ENCODE measurements at places on chromosomes 1 and 21. TPM values are rescaled to one million over a fixed set of nuclear protein-coding genes. Genes with fewer than 3 reads are reported as not detected.

Gene HSD11B1
- total RNA-seq: not detected

Gene VANGL2
- 106 TPM for total RNA-seq

Gene DIO1
- total RNA-seq: not detected

Gene C1orf141
- total RNA-seq: not detected

Gene PRCC
- 102 TPM for total RNA-seq

Gene TRAF5
- total RNA-seq: 12.6 TPM

Gene MTARC1
- 28.3 TPM for total RNA-seq

Gene CELSR2
- total RNA-seq: 97.1 TPM

Gene TTLL7
- total RNA-seq: 13.5 TPM

Gene HSF2BP
- total RNA-seq: 2.5 TPM

Gene ADAM30
- total RNA-seq: not detected

Gene CENPF
- 202 TPM for total RNA-seq

Gene PROX1
- total RNA-seq: 14.3 TPM

GRCh38 chr1:107782217-107782845, 182.6 kb downstream of the VAV3 start:
- DNase-seq: peak; percentile 57

GRCh38 chr1:88708011-88708410, 23.9 kb downstream of the PKN2 start:
- no peak for DNase-seq

- peak; percentile 48 for DNase-seq
Observed at GRCh38 chr1:156618853-156619581, at the start of gene HAPLN2. Gene HAPLN2 (plus strand): TSS chr1:156619415. CDS start chr1:156623491, 4,076 bp downstream.

GRCh38 chr1:25782608-25783201, 17.3 kb upstream of the SELENON start:
- DNase-seq: no peak

GRCh38 chr1:79568411-79568810, 561.9 kb upstream of the ADGRL4 start:
- no peak for DNase-seq

DNA sequence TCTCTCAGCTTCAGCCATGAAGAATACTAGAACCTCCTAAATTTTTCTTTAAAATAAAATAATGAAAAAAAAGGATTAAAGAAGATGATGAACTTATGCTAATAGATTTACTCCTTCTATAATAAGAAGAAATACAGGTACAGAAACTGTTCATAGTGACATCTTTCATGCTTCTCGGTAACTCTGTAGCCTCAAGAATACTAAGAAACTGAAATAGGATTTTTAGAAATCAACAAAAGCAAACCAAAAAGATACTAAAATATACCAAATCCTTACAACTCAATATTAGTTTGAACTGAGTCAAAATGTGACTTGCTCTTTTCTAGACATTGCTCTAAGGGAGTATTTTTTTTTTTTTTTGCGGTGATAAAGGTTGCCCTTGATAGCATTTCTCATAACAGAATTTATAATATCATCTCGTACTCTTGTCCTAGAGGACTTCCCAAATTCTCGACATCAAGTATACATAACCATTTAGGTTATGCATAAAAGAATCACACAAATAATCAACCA, 42.8 kb downstream of the ZZZ3 start:
- DNase-seq: no peak

GRCh38 chr1:162835157-162835899, 25.6 kb downstream of the CCDC190 start:
- DNase-seq: no peak

GRCh38 chr1:201930803-201931202, 15.5 kb downstream of the LMOD1 start:
- no peak for DNase-seq

DNA sequence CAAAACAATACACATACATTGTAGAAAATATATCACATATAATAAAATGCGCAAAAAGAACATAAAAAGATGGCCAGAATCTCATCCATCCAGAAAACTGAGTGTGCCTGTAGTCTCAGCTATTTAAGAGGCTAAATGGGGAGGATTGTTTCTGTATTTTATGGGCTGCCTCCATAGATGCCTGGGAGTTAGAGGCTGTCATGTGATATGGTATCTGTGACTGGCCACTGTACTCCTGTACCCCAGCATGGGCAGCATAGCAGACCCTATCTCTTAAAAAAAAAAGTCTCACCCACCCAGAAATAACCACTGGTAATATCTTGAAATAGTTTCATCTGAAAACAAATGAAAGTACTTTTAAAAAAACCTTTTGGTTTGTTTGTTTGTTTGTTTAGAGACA, 3.5 kb upstream of the TLCD4 start:
- no peak for DNase-seq

DNA sequence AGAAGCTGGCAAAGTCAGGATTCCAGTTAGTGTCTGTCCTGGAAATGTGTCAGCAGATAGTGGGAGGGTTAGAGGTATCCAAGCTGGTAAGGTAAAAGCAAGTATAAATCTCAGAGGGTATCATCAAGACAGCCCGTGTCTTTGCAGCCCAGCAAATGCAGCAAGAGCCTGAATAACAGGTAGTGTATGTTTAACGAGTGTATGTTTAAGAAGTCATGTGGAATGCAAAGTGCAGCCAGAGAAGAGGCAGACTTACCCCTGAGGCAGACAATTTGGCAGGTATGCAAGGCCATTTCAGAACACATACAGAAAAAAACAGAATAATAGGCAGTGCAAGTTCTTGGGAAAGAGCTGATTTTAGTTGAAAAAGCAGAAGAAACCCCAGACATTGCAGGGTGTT, 411.0 kb upstream of the NEGR1 start:
- no peak for DNase-seq

DNA sequence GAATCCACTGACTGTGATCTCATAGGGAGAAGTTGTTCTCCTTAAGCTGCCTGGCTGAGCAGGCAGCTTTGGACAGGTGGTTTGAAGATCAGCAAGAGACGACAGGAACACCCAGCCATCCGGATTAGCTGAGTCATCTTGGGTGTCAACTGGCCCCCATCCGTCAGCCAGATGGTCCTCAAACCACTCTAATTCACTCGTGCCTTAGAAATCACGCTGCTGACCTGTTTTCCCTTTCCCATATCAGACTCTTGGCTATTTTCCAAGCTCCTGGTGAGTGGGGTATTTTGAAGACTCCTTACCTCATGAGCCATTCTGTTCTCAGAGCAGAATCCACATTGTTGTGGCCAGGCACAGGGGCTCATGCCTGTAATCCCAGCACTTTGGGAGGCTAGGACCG, 149.1 kb upstream of the L1TD1 start:
- no peak for DNase-seq

DNA sequence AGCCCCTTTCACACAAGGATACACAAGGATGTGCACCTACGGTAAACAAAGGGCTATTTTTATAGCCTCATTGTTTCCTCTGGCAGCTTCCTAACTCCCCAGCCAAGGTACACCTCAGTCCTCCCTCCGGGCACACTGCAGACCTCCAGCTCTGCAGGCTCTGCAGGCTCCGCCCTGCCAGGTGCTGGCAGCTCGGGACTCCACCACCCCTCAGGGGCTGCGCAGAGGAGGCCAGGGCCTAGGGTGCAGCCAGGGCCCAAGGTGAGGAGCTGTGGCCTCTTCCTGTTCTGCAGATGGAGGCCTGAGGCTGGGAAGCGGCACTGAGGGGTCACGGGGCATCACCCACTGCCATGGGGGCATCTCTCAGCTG, 19.8 kb upstream of the CLSTN1 start:
- no peak for DNase-seq

DNA sequence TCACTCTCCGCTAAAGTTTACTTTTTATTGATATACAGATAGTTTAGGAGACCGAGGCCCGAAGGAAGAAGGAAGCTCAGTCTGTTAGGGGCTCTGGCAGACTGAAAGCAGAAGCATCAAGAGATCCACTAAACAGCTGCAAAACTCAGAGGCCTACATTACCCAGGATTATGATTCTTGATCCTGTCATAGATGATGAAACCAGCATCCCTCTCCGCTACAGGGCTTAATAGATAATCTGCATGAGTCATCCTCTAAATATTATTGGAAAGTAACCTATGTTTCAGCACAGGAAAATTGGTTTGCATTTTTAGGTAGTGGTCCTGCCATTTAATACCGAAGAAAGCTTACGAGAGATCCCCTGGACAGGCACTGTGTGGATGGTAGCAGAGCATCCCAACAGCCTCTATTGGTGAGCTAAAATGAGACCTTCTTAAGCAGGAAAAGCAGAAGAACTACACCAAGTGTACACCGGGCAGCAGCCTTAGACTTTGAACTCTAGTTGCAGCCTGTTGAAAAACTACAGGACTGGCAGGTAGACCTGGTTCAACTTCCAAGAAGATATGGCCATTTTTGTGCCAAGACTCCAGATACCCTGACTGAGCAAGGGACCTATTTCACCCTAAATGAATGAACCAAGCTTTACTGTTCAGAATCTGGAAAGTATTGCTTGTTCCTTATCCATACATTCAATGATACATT, 6.8 kb downstream of the CASQ2 start:
- no peak for DNase-seq

GRCh38 chr1:23405946-23406345, 18.6 kb downstream of the TCEA3 start:
- DNase-seq: no peak

DNA sequence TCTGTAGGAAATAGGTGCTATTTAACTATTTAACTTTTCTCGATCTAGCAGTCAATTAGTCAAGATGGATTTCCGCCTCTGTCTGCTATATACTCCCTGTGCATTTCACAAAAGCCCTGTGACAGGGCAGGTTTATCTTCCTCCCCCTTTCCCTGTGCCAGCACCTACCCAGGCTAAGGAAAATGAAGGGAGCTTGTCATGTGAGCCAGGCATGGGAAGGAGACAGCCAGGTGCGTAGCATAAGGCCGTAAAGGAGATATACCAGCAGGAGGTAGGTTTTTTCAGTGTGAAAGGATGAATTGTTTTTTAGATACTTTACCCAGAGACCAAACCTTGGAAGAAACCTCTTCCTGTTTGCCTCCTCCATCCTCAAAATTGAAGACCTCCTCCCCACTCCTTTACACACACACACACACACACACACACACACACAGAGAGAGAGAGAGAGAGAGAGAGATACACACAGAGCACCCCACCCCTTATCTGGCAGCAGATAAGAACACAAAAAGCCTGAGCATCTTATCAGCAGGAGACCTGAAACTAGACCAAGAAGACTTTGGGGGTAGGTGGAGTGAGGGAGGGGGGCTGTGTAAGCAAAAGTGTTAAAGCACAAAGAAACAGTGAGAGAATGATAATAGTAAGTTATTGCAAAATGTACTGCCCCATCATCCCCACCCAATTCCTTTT, 12.0 kb upstream of the TARBP1 start:
- DNase-seq: no peak

DNA sequence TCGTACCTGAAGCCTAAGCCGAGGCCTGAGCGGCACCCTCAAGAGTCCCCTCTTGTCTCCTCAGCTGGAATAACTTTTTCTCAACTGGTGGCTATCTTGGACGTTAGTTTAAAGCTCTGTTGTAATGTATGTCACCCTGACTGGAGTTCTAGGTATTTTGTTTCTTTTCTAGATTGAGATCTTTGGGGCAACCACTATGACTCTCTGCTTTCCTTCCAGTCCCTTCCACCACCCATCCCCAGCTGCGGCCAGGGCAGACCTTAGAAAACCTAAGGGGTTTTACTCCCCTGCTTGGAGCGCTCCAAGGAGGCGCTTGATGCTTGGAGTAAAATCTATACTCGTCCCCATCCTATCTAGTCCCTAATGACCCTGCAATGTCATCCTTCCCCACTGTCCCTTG, 74.6 kb upstream of the MRPS6 start:
- DNase-seq: no peak

GRCh38 chr1:30191154-30191702, 532.2 kb downstream of the MATN1 start:
- DNase-seq: no peak

DNA sequence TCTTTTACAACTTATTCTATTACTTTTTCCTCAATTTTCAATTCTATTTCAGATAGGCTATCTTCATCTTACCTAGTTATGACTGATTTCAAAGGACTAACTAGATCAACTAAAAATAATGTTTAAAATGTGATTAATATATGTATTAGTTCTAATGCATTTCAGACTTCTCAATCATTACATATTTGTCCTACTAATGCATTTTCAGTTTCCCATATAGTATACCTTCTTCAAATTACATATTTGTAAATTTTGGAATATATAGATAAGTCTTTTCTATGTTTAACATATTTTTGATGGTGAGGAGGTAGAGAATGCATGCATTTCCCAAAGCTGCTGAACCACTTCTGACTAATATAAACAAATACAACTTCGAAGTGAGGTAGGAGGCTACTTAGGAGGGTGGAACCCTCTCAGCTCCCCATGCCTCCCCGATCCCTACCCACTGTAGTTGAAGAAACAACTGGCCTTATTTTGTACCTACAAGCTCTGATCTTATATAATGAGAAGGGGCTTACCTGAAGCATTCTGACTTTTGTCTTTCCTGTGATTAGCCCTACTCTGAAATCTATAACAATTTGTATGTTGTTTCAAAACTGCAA, 1.7 kb downstream of the TRMT1L start:
- DNase-seq: no peak

- no peak for DNase-seq
Observed at GRCh38 chr1:113576271-113576670, 183.0 kb downstream of the PHTF1 start.

DNA sequence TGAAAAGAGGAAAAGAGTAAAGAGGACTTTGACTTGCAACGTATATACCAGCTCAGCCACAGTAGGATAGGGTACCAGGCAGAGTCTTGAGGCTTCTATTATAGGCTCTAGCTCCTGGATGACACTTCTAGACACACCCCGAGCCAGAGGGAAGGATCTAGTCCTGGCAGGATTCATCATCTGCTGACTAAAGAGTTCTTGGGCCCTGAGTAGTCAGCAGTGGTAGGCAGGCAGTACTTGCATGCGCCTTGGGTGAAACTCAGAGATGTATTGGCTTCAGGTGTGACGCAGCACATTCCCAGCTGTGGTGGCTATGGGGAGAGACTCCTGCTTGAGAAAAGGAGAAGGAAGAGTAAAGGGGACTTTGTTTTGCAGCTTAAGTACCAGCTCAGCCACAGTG, 162.3 kb upstream of the APP start:
- no peak for DNase-seq

GRCh38 chr1:111236806-111237205, 9.3 kb downstream of the CHI3L2 start:
- DNase-seq: no peak

DNA sequence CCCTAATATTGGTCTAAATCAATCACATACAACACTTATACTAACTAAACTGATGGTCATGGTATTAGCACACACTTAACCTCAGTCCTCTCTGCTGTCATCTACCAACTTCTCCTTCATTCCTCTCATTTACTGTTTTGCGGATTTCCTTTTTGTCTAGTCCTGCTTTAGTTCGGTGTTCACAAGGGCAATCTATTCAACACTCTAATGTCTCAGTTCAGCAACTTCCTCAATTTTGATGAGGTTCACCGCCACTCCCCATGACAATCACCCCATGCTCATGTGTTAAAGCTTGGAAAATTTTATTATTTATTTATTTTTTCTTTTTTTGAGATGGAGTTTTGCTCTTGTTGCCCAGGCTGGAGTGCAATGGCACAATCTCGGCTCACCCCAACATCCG, 301.1 kb downstream of the PTPRC start:
- no peak for DNase-seq

- DNase-seq: no peak
Observed at GRCh38 chr1:10799726-10800125, 3.3 kb upstream of the CASZ1 start.

Data from neural crest cell (in vitro differentiated cells).